ENCODE measurements at places on chromosomes 12 and 14. TPM values are rescaled to one million over a fixed set of nuclear protein-coding genes. Genes with fewer than 3 reads are reported as not detected.

- no peaks in the 10 kb centered on the region for H3K36me3 ChIP-seq
- no peak overlapping the region for H3K27ac ChIP-seq
- H3K27me3 ChIP-seq, result no peaks in the 10 kb centered on the region
- no peak for DNase-seq
- H3K4me1 ChIP-seq, result no peaks in the 10 kb centered on the region
Observed at GRCh38 chr14:79091381-79091963, 921.3 kb downstream of the NRXN3 start.

GRCh38 chr12:52372216-52373154 lies 5.2 kb upstream of the KRT85 start:
- no peak overlapping the region for H3K27ac ChIP-seq
- peaks cover 14% of the 10 kb centered on the region for H3K27me3 ChIP-seq
- no peak overlapping the region for H3K4me3 ChIP-seq
- DNase-seq, result peak; percentile 25

DNA sequence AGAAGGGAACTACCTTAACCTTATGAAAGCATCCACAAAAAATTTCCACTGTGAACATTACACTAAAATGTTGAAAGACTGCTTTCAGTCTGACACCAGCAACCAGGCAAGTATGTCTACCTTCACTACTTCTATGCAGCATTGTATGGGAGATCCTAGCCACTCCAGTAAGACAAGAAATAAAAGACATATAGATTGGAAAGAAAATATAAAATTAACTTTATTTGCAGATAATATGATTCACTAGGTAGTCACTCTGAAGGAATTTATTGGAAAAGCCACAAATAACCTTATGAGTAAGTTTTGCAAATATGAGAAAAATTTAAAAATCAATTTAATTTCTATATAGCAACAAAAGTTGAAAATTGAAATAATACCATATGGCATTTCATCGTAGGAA lies 172.0 kb downstream of the RERGL start:
- DNase-seq, result no peak
- H3K27me3 ChIP-seq, result no peaks in the 10 kb centered on the region
- H3K4me1 ChIP-seq, result no peaks in the 10 kb centered on the region
- H3K4me3 ChIP-seq, result no peak overlapping the region
- no peaks in the 10 kb centered on the region for H3K36me3 ChIP-seq
- no peak overlapping the region for H3K27ac ChIP-seq

DNA sequence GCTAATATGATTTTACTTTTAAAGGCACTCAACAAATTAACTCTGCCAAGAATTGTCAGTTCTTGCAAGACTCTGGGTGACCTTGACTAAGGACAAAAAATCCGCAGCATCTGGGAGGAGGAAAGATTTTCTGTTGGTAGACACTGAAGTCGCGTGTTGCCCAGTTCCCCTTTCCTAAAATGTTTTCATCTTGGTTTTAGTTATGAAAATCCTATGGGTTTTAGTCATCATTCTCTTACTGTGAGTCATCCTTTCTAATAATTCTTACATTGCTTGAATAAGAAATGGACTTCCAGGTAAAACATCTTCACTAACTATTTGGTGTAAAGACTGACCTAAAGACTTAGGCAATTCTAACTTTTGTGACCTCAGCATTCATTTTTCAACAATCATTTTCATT lies 9.1 kb downstream of the GSG1 start:
- peaks cover 8% of the 10 kb centered on the region for H3K4me1 ChIP-seq
- H3K36me3 ChIP-seq, result no peaks in the 10 kb centered on the region
- no peaks in the 10 kb centered on the region for H3K27me3 ChIP-seq
- H3K27ac ChIP-seq, result no peak overlapping the region
- DNase-seq, result no peak

DNA sequence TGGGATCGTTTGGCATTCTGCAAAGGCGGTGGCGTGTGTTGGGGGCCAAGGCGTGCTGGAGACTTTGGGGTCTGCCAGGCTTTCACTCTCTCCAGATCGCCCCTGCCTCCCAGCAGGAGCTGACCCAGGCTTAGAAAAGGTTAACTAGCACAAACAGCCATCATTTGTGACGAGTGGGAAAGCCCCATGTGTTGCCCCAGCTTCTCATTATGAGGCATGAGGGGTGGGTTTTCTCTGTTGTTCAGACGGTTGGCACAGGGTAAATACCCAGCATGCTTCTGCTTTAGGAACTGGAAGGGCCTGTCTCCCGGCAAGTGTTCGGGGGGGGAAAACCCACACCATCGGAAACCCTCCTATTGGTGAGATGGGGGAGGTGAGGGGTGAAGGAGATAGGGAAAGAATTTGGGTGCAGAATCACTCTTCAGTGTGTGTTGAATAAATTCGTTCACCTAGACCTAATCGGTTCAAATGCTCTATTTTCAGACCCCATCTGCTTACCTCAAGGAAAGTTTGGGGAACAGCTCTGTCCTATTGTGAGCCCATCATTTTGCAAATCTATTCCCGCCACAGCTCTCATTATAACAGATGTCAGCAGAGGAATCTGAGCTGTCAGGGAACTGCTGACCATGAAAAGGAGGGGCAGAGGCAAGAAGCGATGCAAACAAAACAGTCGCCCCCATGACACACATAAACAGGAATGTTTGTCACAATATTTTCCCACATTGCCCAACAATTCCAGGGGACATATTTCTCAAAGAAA lies 34.7 kb upstream of the C12orf42 start:
- DNase-seq, result no peak
- H3K4me3 ChIP-seq, result no peak overlapping the region
- H3K27me3 ChIP-seq, result no peaks in the 10 kb centered on the region
- H3K4me1 ChIP-seq, result peaks cover 3% of the 10 kb centered on the region
- H3K36me3 ChIP-seq, result no peaks in the 10 kb centered on the region

DNA sequence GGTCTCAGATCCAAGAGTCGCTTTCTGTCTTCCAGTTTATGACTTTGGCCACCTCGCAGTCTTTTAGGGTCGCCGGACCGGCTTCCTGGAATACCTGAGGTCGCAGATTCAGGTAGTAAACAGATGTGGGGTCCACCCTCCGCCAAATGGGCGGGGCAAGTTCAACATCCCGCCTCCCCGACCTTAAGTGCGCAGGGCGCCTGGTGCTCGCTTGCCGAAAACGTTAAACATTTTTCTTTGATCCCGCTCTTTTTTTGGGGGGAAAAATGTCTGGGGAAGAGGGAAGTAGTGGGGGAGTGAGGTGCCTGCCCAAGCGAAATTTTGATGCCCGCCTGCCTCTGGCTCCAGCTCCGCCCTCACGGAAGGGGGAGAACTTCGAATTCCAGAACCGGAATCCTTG lies 73.9 kb upstream of the TBX5 start:
- no peak for DNase-seq
- H3K36me3 ChIP-seq, result no peaks in the 10 kb centered on the region
- no peak overlapping the region for H3K4me3 ChIP-seq
- no peaks in the 10 kb centered on the region for H3K4me1 ChIP-seq
- peaks cover 49% of the 10 kb centered on the region for H3K27me3 ChIP-seq

DNA sequence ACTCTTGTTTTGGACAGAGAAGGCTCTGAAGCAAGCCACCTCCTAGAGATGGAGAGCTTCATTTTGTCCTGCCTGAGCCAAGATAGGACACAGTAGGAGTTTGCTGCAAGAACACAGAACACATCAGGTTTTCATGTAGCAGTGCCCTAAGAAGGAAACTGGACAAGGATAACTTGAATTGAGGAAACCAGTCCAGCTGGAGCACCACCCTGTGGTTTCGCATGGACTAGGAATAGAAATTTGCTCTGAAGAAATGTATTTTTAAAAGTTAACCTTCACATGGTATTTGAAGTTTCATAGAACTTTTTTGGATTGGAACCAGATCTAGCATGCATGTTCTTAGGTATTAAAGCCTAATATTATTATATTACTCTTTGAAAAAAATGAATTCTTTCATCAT lies 68.8 kb downstream of the RERG start:
- H3K4me3 ChIP-seq, result no peak overlapping the region
- no peaks in the 10 kb centered on the region for H3K27me3 ChIP-seq
- H3K27ac ChIP-seq, result no peak overlapping the region
- H3K4me1 ChIP-seq, result no peaks in the 10 kb centered on the region

GRCh38 chr12:117046011-117046369 lies 53.2 kb downstream of the TESC start:
- peaks cover 7% of the 10 kb centered on the region for H3K36me3 ChIP-seq

DNA sequence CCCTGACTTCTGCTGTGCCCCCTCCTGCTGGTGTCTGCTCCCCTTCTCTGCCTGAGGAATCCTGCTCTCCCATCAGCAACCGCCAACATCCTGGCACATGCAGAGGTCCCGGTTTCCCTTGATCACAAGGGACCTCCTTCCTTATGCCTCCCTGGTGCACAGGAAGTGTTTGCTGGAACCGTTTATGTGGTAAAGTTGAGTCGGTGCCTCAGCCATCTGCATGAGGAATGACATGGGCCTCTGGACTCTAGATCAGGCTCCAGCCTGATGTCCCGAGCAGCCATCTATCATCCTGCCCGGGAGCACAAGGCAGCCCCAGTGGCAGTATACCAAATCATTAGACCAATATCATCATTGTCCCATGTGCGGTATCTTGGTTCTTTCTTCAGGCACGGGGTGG lies 90.4 kb downstream of the BORCS5 start:
- H3K27ac ChIP-seq, result peak overlapping the region; percentile 56

- H3K36me3 ChIP-seq, result no peaks in the 10 kb centered on the region
- no peak for DNase-seq
- no peak overlapping the region for H3K4me3 ChIP-seq
- peaks cover 14% of the 10 kb centered on the region for H3K4me1 ChIP-seq
Observed at GRCh38 chr12:132353811-132354210, 24.4 kb upstream of the GALNT9 start.

DNA sequence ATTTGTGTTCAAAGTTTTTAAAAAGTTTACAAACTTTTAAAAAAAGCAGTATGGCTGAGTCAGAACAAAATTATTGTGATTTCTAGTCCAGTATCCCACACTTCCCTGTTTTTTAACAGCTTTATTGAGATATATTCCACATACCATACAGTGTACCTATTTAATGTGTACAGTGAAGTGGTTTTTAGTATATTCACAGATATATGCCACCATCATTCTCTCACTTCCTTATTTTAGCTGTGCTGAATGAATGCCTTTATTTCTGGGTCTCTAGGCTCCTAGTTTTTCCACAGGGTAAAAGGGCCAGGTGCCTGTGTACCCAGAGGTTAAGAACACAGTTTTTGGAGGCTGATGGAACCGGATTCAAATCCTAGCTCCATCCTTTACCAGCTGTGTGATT lies 58.9 kb upstream of the SRSF5 start:
- no peak overlapping the region for H3K27ac ChIP-seq
- peaks cover 12% of the 10 kb centered on the region for H3K4me1 ChIP-seq
- no peak for DNase-seq
- H3K36me3 ChIP-seq, result peaks cover 75% of the 10 kb centered on the region

GRCh38 chr12:3777206-3777809 lies 24.4 kb upstream of the CRACR2A start:
- no peaks in the 10 kb centered on the region for H3K27me3 ChIP-seq
- H3K4me3 ChIP-seq, result no peak overlapping the region
- H3K27ac ChIP-seq, result no peak overlapping the region
- H3K36me3 ChIP-seq, result no peaks in the 10 kb centered on the region
- H3K4me1 ChIP-seq, result no peaks in the 10 kb centered on the region

DNA sequence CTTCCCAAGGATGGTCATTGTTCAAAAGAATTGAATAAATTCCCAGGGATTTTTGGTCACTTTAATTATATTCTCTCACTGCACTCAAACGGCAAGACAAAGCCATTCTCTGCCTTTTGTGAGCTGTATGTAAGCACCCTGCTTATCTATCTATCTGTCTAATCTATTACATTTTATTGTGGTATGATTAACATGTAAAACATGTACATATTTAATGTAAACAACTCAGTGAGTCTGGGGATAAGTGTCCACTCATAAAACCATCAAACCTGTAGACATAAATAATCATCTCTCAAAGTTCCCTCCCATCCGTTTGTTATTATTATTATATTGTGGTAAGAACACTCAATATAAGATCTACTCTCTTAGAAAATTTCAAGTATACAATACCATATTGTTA lies 167.1 kb downstream of the CAND1 start:
- H3K4me1 ChIP-seq, result no peaks in the 10 kb centered on the region
- no peaks in the 10 kb centered on the region for H3K27me3 ChIP-seq
- no peak for DNase-seq
- no peak overlapping the region for H3K27ac ChIP-seq

- no peaks in the 10 kb centered on the region for H3K27me3 ChIP-seq
- peaks cover 25% of the 10 kb centered on the region for H3K4me1 ChIP-seq
- H3K36me3 ChIP-seq, result no peaks in the 10 kb centered on the region
- DNase-seq, result no peak
Observed at GRCh38 chr14:24670594-24670993, 36.6 kb upstream of the GZMB start.

DNA sequence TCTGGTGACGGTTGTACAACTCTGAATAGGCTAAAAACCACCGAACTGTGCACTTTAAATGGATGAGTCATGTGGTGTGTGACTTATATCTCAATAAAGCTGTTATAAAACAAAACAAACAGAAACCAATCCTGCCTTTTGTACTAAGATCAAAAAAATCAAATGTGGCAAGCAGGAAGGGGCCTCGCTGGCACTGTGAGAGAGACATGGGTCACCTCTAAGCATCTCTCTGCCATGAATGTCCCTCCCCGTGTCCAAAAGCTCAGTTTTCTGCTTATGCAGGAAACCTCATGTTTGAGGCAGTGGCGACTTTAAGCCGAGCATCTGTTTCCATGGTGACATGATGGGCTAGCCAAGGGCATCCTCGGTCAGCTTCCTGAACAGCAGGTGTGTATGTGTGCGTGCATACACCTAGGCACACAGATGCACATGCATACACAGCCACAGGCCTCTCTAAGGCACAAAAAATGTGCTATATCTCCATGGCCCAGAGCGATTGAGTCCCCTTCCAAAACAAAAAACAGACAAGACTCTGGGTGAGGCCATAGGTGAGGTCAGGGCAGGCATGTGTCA lies 44.4 kb downstream of the ARL6IP4 start:
- no peak overlapping the region for H3K27ac ChIP-seq
- no peak overlapping the region for H3K4me3 ChIP-seq
- H3K27me3 ChIP-seq, result no peaks in the 10 kb centered on the region
- H3K4me1 ChIP-seq, result peaks cover 5% of the 10 kb centered on the region

- no peak overlapping the region for H3K4me3 ChIP-seq
- no peaks in the 10 kb centered on the region for H3K4me1 ChIP-seq
- DNase-seq, result no peak
- no peak overlapping the region for H3K27ac ChIP-seq
- no peaks in the 10 kb centered on the region for H3K27me3 ChIP-seq
- no peaks in the 10 kb centered on the region for H3K36me3 ChIP-seq
Observed at GRCh38 chr12:24649634-24650033, 299.3 kb downstream of the BCAT1 start.

- no peak overlapping the region for H3K27ac ChIP-seq
- no peak for DNase-seq
- H3K4me3 ChIP-seq, result no peak overlapping the region
Observed at GRCh38 chr14:77148510-77149231, 7.1 kb upstream of the ZDHHC22 start.

OR10P1 gene
- not detected for total RNA-seq

KRT3 gene
- 0.14 TPM for total RNA-seq

GYS2 gene
- not detected for total RNA-seq

PDZRN4 gene
- total RNA-seq, result 0.14 TPM

LRRC10 gene
- total RNA-seq, result 0.05 TPM

TWF1 gene
- total RNA-seq, result 46.6 TPM

All from thymus (tissue), 14 donors.